Amniotic stem cell (primary cell): ENCODE measurements at places on chromosomes 13 and 19.

- no peak for DNase-seq
Observed at GRCh38 chr19:33674626-33675367, 53.0 kb downstream of the CHST8 start.

DNA sequence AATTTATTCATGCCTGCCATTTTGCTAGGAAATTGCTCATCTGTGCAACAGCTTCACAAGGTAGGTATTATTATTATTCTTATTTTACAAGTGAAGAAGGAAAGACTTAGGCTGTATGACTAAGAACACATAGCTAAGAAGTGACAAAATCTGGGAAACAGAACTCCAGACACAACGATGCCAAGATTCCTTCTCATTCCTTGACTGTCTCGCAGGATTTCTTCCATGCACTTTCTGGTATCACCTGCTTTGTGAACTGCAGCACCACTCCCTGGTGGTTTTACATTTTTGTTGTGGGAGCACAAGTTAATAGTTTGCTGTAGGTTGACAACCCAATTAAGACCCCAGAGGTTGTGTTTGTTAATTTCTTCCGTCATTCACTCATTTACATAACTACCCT, 188.5 kb downstream of the LACC1 start:
- peak; percentile 6 for DNase-seq

DNA sequence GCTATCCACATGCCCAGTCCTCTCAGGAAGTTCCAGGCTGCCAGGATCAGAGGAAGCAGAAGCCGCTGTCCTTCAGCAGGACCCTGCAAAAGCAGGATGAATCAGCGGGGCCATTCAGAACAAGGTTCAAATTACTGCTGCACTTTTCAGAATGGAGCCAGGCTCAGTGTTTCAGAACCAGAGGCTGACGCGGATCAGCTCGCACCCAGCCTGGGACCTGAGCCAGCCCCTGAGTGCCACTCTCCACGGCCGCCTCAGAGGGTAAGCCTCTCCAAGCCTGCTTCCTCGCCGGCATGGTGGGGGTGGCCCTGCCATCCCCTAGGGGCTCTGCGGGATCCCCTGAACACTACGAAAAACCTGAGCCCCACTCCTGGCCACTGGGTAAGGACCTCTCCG, 24.7 kb downstream of the RASA3 start:
- peak; percentile 67 for DNase-seq

GRCh38 chr19:40323705-40324104, 24.5 kb downstream of the C19orf47 start:
- no peak for DNase-seq

GRCh38 chr19:48629599-48630295, 7.4 kb downstream of the DBP start:
- no peak for DNase-seq
